ENCODE measurements at places on chromosomes 3 and 15. TPM values are rescaled to one million over a fixed set of nuclear protein-coding genes. Genes with fewer than 3 reads are reported as not detected.

The TMEM44 gene
- 11.0 TPM for total RNA-seq

The CNTN3 gene
- total RNA-seq: 9.7 TPM

DNA sequence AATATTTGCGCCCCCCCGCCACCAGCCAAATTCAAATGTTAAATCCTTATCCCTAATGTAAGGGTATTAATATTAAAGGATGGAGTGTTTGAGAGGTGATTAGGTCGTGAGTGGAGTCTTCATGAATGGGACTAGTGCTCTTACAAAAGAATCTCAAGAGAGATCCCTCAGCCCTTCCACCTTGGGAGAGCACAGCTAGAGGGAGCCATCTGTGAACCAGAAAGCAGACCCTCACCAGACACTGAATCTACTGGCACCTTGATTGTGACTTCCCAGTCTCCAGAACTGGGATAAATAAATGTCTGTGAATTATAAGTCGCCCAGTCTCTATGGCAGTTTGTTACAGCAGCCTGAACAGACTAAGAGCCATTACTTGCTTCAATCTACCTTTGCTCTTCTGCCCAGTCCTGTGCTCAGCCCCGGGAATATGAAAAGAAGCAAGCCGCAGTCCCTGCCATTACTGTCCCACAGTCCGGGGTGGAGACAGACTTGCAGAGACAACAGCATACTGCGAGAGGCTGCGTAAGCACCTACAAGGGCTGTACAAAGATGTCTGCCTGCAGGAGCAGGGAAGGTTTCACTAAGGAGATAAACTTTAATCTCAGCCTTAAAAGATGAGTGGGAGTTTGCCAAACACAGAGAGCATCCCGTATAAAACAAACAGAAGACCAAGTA lies 110.7 kb upstream of the TMCO5A start:
- no peak for DNase-seq

- DNase-seq: no peak
Observed at GRCh38 chr3:143287403-143287802, 167.8 kb downstream of the CHST2 start.

DNA sequence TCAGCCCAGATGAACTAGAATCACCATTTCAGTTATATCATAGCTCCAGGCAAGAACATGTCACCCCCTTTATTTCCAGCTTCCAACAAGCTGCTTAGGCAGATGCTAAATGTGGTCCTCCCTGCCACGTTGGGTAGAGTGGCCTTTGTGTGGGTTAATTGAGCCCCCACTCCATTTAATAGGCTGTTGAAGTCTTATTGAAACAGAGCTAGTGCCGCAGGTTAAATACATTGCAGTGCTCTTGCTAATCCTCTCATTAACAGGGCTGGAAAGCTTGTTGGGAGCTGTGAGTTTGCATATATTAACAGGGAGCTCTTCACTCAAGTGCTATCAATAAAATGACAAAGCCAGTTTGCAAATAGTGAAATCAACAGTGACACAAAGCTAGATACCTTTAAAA lies 248.4 kb upstream of the CMC1 start:
- no peak for DNase-seq

GRCh38 chr15:45581919-45582318 lies 5.3 kb upstream of the BLOC1S6 start:
- no peak for DNase-seq

The XCR1 gene
- total RNA-seq: not detected

- no peak for DNase-seq
Observed at GRCh38 chr15:85764649-85765277, 30.0 kb downstream of the KLHL25 start.

DNA sequence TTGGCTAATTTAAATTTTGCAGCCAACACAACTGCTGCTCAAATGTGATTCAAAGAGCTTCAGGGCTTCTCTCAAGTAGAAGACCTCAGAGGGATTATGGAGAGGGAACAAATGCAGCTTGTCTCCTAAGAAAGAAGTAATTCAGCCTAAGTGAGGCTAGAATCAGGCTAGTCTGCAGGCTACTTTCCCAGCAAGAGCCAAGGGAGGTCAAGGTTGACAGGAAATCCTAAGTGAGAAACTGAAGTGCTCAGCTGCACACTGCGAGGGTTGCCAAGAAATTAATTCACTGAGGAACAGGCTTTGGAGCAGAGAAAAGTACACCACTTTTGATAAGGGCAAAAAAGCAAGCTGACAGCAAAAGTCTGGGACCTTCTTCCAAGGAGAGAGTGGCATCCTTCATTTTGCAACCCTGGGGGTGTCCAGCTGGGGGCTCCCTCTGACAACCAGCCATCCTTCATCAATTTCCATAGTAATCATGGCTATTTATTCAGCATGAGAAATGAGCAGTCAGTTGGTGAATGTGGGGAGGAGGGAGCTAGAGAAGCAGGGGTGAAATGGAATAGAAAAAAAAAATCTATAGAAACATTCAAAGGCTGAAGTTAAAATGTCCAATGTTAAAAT lies 646.4 kb upstream of the ADAMTS9 start:
- no peak for DNase-seq

- no peak for DNase-seq
Observed at GRCh38 chr15:73845507-73845906, 27.9 kb upstream of the TBC1D21 start.

- no peak for DNase-seq
Observed at GRCh38 chr3:66211779-66212178, 9.0 kb upstream of the SLC25A26 start.

The ANKRD34C gene
- total RNA-seq: not detected

- no peak for DNase-seq
Observed at GRCh38 chr3:168984872-168985271, 678.6 kb downstream of the MECOM start.

The SH3GL3 gene
- not detected for total RNA-seq

The SPSB4 gene
- total RNA-seq: 0.41 TPM

The ALPK3 gene
- total RNA-seq: 81.1 TPM

DNA sequence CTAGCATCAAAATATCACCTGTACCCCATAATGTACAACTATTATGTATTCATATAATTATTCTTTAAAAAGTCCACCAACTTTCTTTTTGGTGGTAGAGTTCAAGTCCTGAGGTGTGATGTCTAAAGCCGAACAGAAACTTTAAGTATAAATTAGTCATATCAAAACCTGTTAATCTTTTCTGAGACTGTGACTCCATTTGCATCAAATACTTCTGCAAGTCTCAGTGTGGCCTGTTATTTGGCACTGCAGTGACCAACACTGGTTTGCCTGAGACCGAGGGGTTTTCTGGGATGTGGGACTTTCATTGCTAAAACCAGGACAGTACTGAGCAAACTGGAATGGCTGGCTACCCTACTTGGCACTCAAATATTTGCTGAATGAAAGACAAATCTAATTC lies 7.3 kb downstream of the NGLY1 start:
- DNase-seq: no peak

GRCh38 chr15:52208306-52208946 lies 17.2 kb upstream of the GNB5 start:
- DNase-seq: no peak

The CYP1A1 gene
- total RNA-seq: 0.54 TPM

DNA sequence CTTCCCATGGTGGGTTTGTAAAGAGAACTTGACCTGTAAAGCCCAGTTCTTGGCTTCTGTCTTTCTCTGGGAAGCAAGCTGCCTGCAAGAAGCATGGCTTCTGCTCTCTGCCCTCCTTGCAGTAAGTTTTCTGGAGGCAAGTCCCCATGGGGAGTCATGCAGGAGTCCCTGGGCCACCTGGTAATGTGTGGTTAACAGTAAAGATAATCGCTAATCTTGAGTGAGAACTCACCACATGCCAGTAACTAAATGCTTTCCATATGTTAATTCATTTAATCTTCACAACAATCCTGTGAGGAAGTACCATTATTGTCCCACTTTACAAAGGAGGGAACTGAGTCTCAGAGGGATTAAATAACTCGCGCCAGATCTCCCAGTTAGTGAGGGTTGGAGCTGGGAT lies 4.2 kb downstream of the CAPN3 start:
- DNase-seq: no peak

DNA sequence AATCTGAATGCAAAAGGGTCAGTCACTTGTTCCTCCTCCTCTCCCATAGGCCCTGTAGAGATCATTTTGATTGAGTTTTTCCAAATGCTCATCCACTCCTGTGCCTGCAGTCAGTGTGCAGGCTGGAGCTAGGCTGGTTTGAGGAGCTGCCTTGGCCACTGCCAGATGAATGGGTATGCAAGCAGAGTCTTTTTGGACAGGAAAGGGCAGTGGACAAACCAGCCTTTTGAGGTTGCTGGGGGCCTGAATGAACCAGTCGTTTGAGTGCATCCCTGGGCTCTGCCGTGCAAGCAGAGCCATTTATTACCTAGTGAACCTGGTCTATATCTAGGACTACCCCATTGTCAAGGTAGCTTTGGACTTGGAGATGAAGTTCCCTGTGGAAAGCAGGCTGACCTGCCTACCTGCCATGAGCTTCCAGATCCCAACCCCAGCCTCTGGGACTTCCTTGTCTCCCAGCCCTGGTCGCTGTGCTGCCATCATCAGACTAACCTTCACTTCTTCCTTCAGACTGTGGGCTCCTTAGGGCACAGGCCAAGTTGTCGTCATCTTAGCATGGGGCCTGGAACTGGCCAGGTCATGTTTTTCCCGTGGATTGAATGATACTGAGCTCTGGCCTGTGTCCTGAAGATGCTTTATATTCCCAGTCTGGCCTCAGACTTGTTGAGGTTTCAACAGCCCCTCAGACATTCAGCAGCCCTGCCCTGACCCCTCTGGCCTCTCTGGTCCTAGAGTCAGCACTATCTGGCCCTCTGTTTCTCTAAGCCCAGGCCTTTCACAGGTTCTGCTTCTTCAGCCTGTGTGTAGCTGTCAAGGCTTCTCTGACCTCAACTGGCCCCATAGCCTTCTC lies 55.5 kb upstream of the PRR23C start:
- no peak for DNase-seq

DNA sequence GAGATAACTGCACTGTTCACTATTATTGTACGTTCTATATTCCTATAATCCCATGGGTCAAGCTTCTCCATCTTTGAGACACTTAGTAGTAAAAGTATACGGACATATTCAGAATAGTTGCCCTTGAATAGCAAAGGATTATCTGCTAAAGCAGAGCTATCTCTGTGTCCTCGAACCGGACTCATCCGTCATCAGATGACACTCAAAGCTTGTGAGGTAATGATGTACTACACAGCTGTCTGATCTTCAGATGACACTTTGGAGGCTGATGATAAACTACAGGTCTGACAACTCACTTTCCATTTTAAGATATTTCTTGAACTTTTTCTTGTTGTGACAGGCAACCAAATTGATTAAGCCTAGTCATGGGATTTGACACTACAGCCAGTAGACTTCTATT lies 240.2 kb downstream of the SCAPER start:
- no peak for DNase-seq

DNA sequence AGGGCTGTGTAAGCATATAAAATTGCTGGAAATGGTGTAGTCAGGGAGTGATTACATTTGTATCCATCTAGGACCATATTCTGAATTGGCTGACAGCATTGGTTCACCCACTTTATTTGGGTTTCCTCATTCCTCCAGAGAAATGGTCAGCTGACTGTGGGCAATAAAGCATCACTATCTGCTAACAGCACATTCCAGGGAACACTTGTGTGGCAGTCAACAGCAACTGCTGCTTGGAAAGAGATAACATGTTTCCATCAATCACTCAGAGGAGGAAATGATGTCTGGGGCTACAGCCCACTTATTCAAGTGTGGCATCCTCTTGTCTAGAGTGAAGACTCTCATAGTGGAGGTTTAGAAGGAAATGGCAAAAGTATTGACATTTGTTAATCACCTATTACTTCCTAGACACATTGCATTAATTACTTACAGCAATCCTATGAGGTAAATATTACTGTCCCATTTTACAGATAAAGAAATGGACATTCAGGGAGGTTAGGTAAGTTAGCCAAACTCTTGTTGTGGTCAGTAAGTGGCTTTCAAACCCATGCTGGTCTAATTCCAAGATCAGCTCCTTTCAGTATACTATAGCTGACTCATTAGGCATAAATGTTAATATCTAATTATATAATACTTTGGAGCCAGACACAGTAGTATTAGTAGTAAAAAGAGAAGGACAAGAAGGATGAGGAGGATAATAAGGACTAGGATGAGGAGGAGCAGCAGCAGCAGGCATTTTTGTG lies 247.8 kb downstream of the ALCAM start:
- DNase-seq: no peak

DNA sequence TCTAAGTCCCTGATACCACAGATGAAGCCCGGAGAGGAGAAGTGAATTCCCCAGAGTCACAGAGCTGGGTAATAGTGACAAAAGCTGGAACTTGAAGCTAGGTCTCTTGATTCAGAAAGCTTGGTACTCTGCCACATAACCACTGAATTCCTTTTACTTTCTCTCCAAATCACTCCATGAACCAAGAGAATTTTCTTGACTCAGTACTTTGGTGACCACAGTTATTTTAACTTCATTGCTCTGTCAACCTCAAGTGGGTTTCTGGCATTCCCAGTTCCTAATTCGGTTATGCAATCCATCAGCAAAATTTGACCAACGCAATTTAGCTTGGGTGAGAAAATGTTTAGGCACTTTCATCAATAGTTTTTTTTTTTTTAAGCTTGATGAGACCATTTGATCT lies 61.0 kb upstream of the PPARG start:
- DNase-seq: no peak

The GRM7 gene
- total RNA-seq: 3.9 TPM

DNA sequence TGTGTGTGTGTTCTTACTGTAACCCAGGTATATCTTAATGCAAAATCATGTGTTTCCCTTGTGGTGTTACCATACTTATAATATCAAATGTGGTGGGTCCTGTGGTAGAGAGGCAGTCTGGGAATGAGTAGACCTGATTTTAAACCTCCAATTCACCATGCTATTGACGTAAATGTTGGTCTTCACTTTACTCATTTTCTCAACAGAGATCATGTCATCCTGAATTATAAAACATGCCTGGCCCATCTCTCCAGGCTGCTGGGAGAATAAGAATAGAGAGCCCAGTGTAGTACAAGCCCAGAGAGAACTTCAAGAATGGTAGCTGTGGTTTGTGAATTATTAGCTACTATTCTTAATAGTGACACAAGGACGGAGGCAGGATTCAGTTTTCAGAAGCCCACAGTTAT lies 88.1 kb downstream of the MBNL1 start:
- no peak for DNase-seq

- DNase-seq: no peak
Observed at GRCh38 chr15:72482275-72482674, 8.1 kb downstream of the ARIH1 start.

DNA sequence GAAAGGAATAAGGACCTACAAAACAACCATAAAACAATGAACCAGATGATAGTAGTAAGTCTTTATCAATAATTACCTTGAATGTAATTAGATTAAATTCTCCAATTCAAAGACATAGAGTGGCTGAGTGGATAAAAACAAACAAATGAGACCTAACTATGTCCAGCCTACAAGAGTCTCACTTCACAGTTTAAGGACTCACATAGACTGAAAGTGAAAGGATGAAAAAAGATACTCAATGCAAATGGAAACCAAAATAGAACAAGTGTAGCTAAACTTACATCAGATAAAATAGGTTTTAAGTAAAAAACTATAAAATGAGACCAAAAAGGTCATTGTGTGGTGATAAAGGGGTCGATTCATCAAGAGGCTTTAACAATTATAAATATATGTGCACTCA lies 21.9 kb upstream of the NR1I2 start:
- no peak for DNase-seq

The CORO2B gene
- 8.5 TPM for total RNA-seq

- no peak for DNase-seq
Observed at GRCh38 chr3:148958696-148959095, 32.6 kb upstream of the GYG1 start.
